ENCODE measurements at places on chromosomes 12 and 14.
A peak's percentile ranks its signal among the peaks of the same experiment; 100 is the strongest.

DNA sequence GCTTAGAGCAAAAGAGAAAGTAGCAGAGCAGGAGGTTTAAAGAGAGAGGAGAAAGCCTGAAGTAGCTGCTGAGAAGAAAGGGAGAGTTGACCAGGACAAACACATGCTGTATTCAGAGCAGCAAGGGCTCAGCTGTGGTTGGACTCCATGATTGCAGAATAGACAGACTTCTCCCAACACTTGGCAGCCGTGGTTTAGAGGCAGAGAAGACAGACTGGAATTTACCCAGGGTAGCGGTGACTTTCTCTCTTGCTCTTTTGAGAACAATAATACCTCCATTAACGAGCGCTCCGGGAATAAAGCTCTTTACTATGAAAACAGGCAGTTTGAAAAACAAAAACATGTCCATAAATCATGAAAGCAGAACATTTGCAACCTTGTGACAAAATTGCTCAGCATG is 21.4 kb upstream of the IGF1 start:
- no peak for DNase-seq

DNA sequence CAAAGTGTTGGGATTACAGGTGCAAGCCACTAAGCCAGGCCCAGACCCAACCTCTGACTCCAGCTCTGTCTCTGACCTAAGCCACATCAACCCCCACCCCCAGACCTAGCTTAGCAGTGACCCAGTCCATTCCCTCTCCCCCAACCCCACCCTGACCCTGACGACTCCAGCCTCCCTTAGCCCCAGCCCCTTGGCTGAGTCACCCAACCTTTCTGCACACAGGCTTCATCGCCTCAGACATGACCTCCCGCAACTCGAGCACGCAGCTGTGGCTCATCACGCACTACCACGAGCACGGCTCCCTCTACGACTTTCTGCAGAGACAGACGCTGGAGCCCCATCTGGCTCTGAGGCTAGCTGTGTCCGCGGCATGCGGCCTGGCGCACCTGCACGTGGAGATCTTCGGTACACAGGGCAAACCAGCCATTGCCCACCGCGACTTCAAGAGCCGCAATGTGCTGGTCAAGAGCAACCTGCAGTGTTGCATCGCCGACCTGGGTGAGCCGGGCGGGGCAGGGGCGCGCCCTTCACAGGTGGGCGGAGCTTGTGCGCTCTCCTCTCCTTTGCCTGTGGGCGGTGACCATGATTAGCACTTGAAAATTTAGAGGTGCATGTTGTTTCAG is 7.8 kb downstream of the ACVRL1 start:
- DNase-seq = no peak

- DNase-seq = no peak
Measured at GRCh38 chr12:65188179-65188701, 18.9 kb downstream of the LEMD3 start.

GRCh38 chr12:1534748-1535147 is 59.6 kb downstream of the FBXL14 start:
- no peak for DNase-seq

DNA sequence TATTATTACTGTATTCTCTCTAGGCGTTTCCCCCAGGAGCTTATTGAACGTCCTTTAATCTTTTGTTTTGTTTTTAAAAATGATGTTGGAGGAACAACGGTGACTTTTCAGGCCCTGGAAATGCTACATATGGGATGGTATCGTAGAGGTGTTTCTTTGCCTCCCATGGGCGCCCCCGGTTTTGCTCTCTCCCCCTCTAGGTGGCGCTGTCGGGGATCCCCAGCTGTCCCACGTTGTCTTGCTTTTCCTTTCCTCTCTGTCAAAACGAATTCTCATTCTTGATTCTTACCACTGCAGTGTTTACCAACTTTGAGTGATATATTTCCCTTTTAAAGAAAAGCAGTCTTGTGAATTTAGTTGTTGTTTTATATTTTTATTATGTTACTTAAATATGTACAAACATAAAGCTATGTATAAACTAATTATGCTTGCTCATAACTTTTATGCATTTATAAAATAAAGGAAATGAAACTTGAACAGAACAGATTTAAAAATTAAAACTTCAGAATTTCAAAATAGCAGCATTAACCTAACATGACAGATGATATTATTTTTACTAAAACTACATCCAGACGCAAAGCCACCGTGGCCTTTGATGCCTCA is 171.9 kb downstream of the RGS6 start:
- no peak for DNase-seq

- no peak for DNase-seq
Measured at GRCh38 chr12:128909653-128910052, 56.4 kb downstream of the GLT1D1 start.

DNA sequence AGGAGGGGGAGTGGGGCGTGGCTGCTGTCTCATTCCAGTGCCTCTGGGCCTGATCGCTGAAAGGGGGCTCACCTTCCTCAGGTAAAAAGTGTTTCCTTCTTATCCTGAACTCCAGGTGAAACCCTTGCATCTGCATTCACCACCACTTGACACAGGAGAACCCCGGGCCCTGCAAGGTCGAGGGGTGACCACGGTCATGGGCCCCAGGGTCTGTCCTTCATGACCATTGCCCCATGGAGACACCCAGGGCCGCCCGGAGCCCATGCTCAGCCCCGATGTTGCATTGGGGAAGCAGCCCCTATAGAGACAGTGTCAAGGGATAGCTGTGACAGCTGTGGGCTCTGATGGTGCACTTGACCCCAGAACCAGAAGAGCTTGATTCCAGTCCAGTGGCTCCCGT is 34.4 kb upstream of the DYNC1H1 start:
- DNase-seq = no peak

DNA sequence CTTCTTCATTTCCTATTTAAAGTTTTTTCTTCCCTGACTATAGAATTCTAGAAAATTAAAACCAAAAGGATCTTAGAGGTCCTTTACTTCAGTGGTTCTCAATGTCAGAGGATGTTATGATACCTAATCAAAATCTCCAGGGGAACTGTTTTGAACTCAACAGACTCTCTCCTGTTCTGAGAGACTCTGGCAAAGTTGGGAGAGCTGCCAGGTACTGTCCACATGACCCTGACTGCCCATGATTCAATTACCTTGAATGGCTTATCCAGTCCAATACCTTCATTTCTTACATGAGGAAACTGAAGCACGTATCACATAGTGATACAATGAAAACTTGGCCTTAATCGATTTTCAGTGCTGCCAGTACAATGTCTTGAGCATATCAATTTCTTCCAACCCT is 16.6 kb downstream of the ALKBH1 start:
- no peak for DNase-seq

DNA sequence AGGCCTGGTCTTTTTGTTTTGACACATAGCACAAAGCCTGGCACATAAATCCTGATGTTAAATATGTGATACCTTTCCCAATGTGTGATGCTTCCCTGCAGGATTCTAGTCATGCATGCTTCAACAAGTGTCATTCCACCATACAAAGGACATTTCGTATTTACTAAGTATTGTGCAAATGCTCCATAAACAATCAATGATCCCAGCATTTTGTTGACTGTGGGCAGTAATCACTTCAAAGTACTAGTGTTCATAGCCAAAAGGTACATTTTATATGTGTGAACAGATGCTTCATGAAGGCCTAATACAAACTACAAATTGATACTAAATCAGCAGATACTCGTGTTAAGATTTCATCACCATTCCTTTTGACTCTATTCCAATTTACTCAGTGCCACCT is 4.4 kb downstream of the CCNB1IP1 start:
- DNase-seq = no peak

DNA sequence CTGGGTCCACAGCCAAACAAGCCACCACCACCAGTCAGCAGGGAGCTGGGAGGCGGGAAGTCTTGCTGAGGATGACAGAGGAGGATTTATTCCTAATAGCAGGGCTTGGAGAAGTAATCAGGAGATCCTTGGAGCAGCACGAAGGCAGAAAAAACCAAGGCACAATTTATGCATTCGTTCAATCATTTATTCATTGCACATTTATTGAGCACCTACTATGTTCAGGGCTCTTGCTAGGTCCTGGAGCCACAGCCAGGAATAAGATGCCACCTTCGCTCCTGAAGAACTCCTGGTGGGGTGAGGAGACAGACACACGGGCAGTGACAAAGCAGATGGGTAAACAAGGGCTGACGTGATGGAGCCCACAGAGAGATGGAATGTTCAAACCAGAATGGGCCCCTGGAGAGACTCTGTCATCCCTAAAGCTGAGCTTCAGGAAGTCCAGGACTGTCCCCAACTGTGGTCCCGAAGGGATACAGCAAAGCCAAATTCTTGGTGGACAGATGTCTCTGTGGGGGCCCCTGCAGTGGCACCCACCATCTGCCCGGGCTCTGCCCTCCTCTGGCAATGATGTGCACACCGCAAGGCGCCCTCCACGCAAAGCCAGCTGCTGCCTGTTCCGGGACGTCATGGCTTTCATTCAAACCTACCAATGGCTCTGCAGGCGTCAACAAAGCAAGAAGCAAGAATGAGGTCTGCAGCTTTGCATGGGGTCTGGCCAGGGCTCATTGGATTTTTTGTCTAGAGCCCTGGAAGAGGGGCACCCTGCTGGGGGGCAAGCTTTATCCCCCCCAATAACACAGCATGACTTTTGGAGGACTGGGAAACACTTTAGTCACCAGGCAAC is 3.0 kb upstream of the TESC start:
- no peak for DNase-seq

DNA sequence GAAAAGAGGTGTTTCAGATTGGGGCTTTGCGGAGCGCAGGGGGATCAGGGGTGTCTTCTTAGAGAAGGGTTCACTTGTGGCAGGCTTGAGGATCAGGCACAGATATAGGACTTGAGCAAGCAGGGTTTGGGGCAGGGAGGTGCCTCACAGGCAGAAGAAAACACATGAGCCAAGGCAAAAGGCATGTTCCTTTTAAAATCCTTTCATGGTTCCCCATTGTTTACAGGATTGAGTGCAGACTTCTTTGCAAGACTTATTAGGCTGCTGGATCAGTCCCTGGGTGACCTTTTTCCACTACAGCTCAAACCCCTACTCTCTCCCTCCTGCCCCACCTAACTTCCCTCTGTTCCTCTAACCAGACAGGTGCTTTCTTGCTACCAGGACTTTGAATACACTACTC is 19.7 kb downstream of the HSPB8 start:
- no peak for DNase-seq

- no peak for DNase-seq
Measured at GRCh38 chr14:88296351-88296750, 26.7 kb downstream of the KCNK10 start.

- no peak for DNase-seq
Measured at GRCh38 chr12:238736-239398, 23.8 kb downstream of the SLC6A13 start.

DNA sequence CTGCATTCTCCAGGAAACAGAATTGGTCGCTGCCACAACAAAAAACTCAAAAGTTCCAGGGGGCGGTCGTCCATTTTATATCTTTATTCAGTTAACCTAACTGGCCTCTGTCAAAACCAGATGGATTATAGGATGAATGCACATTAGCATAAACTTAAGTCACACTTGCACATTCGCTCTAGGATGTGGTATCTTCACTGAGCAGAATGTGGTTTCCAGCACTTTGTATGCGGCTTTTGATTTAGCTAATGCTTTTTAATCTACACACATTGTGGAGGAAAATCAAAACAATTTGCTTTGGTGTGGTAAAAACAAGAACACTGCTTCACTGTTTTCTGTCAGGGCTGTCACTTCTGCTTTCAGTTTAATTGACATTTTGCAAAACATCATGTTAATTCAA is 4.5 kb downstream of the TAS2R50 start:
- DNase-seq = no peak

- DNase-seq = no peak
Measured at GRCh38 chr14:39169541-39169900, 612 bp downstream of the TRAPPC6B start.

DNA sequence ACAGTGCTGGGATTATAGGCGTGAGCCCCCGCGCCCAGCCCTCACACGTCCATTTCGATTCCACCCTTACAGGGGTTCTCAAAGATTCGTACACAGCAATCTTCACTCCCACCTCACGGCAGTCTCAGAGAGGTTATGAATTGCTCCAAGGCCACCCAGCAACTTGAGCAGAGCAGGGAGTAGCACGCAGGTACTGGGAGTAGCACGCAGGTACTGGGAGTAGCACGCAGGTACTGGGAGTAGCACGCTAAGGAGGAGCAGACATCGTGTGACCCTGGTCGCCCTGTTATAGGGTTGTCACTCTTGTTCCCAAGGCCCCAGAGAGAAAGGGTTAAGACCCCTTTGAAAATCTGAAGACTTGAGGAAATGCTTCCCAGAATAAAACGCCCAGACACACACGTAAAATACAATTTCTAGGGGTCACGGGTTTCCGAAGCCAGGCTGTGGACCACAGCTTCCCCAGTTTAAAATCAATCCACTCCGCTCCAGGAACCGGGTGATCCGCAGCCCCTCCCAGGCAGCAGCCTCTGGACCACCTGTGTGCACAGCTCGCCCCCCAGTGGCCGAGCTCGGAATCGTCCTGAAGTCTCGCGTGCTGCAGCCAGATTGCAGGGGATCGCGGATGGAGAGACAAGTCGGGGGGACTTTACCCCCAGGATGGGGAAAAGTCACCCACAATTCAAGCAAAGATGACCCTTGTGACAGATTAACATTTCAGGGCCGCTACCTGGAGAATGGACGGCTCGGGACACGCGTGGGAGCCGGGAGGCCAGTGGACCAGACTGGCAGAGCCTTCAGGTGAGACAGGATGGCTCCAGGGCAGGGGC is 92.0 kb downstream of the SCARB1 start:
- DNase-seq = peak; percentile 66

DNA sequence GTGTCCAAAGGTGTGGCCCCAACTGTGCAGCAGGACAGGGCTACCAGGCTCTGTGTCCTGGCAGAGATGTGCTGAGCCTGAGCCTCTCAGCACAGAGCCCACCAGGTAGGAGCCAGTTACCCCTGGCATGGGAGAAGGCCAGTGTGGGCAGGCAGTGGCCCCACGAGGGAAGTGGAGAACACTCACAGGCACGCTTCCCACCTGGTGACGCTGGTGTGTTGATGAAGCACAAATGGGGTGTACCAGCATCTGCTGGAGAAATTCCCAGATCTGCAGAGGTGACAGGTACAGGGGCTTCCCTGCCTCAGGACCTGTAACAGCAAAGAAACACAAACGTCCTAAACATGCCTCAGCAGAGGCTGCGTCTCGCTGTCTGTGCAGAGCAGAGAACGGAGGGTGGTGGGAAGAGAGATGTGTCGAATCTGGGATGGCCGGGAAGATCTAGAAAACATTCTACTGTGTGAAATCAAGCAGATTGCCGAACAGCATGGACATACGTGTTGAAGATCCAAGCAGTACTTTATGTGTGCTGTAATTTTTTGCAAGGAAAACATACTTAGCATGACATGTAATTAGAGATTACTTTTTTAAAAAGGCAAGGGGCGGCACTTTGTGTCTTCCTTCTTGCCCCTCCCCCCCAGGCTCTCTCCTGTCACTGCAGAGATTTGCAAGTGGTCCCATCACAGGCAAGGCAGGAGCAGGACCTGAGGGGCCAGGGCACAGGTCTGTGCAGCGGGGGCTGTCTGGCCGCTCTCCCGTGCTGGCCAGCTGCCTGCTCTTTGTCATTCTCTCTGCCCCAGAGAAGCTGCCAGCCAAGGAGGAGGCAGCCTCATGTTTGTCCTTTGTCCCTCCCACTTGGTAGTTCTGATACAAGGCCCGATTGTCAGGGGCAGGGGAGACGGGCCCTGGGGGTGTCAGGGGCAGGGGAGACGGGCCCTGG is 17.3 kb downstream of the HIP1R start:
- no peak for DNase-seq

Data from fibroblast of skin of right biceps (primary cell).